Sigmoid colon (tissue), 7 donors: ENCODE measurements at places on chromosomes 6 and 20. TPM values are rescaled to one million over a fixed set of nuclear protein-coding genes. Genes with fewer than 3 reads are reported as not detected.

DYNLRB1 gene
- 148 TPM for total RNA-seq

METTL24 gene
- total RNA-seq = 24.4 TPM

PRICKLE4 gene
- 4.1 TPM for total RNA-seq

TTBK1 gene
- total RNA-seq = not detected

HAO1 gene
- not detected for total RNA-seq

SLC25A27 gene
- 25.0 TPM for total RNA-seq

IPCEF1 gene
- 0.66 TPM for total RNA-seq

ROS1 gene
- not detected for total RNA-seq

PANK2 gene
- 35.1 TPM for total RNA-seq

SAMD5 gene
- total RNA-seq = 0.68 TPM

KIAA0408 gene
- 42.4 TPM for total RNA-seq

COX7A2 gene
- 3,086 TPM for total RNA-seq

HCRTR2 gene
- total RNA-seq = not detected

MYB gene
- 0.55 TPM for total RNA-seq

HRH3 gene
- not detected for total RNA-seq

ZMYND8 gene
- 27.8 TPM for total RNA-seq

YWHAB gene
- total RNA-seq = 94.2 TPM

ENPP3 gene
- 0.55 TPM for total RNA-seq

STMND1 gene
- not detected for total RNA-seq

COL11A2 gene
- total RNA-seq = 0.41 TPM

DACT2 gene
- 0.16 TPM for total RNA-seq

ENPP5 gene
- 0.14 TPM for total RNA-seq

ECT2L gene
- not detected for total RNA-seq

TMC2 gene
- total RNA-seq = not detected

MDFI gene
- total RNA-seq = 4.6 TPM

SERPINB1 gene
- 24.1 TPM for total RNA-seq

EBF4 gene
- total RNA-seq = 37.5 TPM

ZBTB12 gene
- 2.1 TPM for total RNA-seq
